ENCODE measurements at places on chromosomes 4 and X. TPM values are rescaled to one million over a fixed set of nuclear protein-coding genes. Genes with fewer than 3 reads are reported as not detected.

NHS gene
- 7.8 TPM for total RNA-seq

MAGIX gene
- 1.9 TPM for total RNA-seq

SPANXA2 gene
- total RNA-seq: not detected

MAGEA9 gene
- not detected for total RNA-seq

PPP4R3C gene
- total RNA-seq: not detected

GYPE gene
- 2.3 TPM for total RNA-seq

MAGEA9B gene
- total RNA-seq: not detected

MSANTD1 gene
- 0.85 TPM for total RNA-seq

PTCHD1 gene
- 6.0 TPM for total RNA-seq

MAGEA2B gene
- total RNA-seq: not detected

KDR gene
- 68.6 TPM for total RNA-seq

BST1 gene
- total RNA-seq: 23.7 TPM

HSFX3 gene
- not detected for total RNA-seq

PDGFRA gene
- total RNA-seq: 254 TPM

CT45A1 gene
- total RNA-seq: not detected

NMU gene
- total RNA-seq: 0.79 TPM

MTMR8 gene
- total RNA-seq: 5.2 TPM

USP51 gene
- total RNA-seq: 6.6 TPM

PABPC1L2B gene
- not detected for total RNA-seq

PAGE2B gene
- total RNA-seq: not detected

FAM50A gene
- total RNA-seq: 14.9 TPM

VEGFD gene
- 2.6 TPM for total RNA-seq

UGT2B17 gene
- not detected for total RNA-seq

RNF150 gene
- 41.3 TPM for total RNA-seq

DMP1 gene
- not detected for total RNA-seq

All from urinary bladder (tissue), 4 donors.